Activated CD4-positive, alpha-beta T cell treated with anti-CD3 and anti-CD28 coated beads, Interleukin-2, amount 10 ng/mL, durations not matched to agents 24 days and 14 days (primary cell): ENCODE measurements at places on chromosomes 16 and 17.

- no peak for DNase-seq
Measured at GRCh38 chr16:68130520-68130919, 45.4 kb downstream of the NFATC3 start.

DNA sequence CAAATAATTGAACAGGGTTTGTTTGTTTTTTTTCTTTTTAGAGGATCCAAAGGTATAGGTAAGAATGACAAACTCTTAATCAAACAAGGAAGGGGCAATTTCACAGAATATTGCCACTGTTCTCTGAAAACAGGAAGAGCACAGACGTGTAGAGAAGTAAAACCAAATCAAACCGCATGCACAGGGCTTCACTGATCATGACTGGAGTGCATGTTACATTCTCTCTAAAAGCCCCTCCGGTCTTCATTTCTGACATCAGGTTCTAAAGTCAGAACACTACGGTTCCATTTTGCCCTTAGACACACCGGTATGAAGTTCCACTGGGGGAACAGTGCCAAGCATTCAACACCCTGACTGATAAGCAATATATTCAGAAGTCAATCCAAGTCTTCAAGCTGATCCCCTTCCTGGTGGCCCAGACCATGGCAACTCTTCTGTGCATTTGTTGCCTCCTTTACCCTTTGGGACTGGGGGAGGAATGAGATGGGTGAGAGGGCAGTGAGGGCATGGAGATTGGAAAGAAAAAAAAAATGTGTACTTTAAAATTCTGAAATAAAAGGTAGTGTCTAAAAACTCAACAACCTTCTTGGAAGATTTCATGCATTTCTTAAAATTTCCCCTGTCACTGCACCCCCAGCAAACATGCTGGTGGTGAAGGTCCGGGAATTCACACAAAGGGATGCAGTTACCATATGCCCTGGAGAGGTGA, 1.4 kb downstream of the MMD start:
- peak; percentile 86 for DNase-seq

DNA sequence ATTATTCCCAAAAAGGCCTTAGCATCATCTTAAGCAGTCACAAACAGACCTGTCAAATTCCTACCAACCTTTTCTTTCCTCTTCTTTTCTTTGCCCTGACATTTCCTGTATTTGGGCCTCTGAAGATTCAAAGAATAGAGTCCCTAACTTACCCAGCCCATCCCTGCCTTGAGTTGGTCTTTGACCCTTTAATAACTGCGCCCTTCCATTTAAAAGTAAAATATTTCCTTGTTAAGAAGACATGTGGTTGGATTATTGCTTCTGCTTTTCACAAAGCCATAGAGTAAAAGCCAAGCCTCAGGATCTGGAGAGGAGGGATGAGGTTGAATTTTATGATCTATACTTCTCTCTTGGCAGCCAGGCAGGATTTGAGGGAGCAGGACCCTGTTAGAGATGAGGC, 13.2 kb upstream of the CCL23 start:
- DNase-seq: no peak

DNA sequence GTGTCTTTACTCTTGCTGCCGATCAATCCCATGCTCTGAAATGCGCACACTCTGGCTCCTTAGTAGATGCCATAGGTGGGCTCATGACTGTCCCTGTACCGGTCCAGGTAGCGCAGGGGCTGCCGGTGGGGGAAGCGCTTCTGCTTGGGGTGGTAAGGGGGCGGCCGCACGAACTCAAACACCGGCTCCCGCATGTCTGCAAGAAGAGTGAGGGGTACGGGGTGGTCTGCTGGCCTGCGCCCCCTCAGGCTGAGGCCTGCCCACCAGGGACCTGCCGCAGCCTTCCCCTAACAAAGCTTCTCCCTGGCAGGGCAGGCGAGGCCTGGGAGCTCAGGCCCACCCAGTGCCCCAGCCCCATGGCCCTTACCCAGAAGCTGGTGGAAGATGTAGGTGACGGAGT, 2.0 kb upstream of the TRIM65 start:
- no peak for DNase-seq

- no peak for DNase-seq
Measured at GRCh38 chr16:3949946-3950342, 69.4 kb upstream of the CREBBP start.

DNA sequence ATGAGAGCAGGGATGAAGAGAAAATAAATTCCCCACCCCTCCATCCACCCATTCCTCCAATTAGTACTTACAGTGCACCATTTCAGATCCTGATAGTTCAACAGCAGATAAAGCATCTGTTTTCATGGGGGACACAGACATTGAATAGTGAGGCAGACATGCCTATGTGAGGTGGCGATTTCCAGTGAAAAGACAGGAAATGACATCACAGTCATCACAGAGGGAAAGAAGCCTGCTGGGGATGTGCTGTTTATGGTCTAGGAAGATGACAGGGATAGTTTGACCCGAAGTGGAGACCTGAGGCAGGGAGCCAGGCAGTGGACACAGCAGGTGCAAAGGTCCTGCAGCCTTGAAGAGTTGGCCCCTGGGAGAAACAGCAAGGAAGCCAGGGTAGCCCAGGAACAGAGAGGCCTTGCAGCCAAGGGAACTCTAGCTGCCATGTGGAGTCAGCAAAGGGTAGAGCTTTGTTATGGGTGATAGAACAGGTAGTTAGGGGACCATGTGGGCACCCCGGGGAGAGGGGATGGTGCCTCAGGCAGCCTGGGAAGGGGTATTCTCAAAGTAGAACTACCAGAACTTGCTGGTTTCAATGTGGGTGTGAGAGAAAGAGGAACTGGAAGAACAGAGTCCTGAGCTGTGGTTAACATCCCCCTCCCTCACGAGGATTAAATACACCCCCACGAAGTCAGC, 256.6 kb downstream of the CPPED1 start:
- no peak for DNase-seq

DNA sequence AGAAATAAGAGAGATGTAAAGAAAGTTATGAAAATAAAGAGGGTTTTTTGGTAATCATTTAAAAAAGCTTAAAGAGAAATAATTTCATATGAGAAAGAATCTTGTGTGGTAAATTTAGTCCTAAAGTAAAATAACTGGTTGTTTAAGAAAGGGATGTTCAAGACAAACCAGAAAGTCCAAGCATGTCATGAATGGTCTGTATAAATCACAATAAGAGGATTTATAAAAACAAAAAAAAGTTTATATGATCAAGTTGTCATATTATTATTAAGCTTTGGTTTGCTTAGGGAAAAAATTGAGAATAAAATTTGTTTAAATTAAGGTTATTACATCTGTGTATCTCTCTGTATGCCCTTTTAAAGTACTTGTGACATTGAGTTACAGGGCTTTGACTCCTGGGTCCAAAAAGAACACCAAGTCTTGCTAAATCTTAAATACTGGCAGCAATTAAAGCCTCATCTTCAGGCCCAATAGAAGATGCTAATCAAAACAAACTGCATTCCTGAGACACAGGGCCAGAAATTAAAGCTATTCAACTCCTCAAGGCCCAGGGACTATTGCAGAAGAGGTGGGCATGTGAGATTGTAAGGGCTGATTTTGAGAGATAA, 15.6 kb upstream of the TRIM25 start:
- no peak for DNase-seq
